Germinal center (tissue), 1 donor: ENCODE measurements at places on chromosomes 12 and 14.

- DNase-seq: peak; percentile 78
Observed at GRCh38 chr12:113070117-113070906, 13.8 kb downstream of the DTX1 start.

- no peak for DNase-seq
Observed at GRCh38 chr12:51666696-51667095, 75.7 kb downstream of the SCN8A start.

DNA sequence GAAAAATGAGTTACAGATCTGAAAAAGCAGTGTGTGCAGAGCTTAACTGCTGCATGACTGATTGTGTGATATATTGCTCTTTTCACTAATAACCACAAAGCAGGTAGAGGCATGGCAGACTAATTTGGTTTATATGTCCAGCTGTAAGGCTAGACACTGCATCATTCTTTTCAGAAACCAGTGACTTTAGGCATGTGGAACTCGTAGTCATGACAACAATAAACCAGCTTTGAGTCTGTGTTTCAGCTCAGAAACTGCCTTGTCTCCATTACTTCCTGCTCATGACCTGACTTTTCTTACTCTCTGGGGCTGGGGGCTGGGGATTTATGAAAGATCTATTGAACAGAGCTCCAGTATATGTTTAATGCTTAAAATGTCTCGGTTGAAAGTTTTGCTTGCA lies 146.8 kb upstream of the LRIG3 start:
- DNase-seq: no peak

DNA sequence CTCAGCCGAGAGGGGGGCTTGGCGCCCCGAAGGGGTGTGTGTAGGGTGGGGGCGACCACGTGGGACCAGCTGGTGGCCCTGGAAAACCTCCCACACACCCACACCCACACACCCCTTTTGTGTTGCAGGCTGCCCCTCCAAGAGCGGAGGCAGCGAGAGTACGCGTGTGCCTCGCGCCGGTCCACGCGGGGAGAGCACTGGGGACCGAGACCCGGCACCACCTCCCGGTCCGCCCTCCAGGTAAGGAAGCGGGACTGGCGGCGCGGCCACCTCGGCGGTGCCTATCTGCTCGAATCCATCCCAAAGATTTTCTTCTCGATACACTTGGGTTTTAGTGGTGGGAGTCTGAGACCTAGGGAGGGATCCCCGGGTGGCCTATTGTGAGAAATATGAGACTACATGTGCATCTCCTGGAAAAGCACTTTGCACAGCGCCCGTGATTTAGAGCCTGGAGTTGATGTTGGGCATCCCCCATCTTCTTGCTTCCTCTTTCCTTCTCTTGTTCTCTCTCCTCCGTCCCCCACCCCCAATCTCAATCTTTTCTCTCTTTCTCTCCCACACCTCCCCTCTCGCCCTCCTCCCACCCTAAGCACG lies 393 bp downstream of the SYT1 start:
- peak; percentile 2 for DNase-seq

GRCh38 chr12:2643576-2644135 lies 151.1 kb upstream of the FKBP4 start:
- no peak for DNase-seq

- no peak for DNase-seq
Observed at GRCh38 chr14:102826161-102826560, 48.9 kb downstream of the TRAF3 start.

- no peak for DNase-seq
Observed at GRCh38 chr12:120941846-120942405, 36.4 kb upstream of the HNF1A start.

- no peak for DNase-seq
Observed at GRCh38 chr12:12121061-12121460, 50.3 kb downstream of the BCL2L14 start.

GRCh38 chr12:101607894-101608293 lies 13.1 kb downstream of the MYBPC1 start:
- DNase-seq: no peak

DNA sequence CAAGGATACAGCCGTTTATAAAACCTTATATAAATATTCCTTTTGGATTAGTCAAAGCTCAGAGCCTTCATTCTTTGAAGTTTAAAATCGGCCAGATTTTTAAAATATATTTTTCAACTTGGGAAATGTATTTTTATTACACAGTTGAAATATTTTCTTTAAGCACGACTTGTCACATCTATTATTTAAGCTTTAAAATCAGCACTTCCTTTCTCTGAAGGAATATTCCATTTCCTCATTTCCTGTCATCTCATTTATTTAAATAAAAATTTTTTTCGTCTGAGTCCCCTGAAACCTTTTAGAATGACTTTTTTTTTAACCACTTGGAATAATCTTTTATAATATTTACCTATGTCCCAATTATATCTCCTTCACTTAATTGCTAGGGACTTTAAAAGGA lies 107.5 kb upstream of the PDE3A start:
- no peak for DNase-seq

GRCh38 chr14:101582294-101582693 lies 21.0 kb downstream of the DIO3 start:
- DNase-seq: no peak

DNA sequence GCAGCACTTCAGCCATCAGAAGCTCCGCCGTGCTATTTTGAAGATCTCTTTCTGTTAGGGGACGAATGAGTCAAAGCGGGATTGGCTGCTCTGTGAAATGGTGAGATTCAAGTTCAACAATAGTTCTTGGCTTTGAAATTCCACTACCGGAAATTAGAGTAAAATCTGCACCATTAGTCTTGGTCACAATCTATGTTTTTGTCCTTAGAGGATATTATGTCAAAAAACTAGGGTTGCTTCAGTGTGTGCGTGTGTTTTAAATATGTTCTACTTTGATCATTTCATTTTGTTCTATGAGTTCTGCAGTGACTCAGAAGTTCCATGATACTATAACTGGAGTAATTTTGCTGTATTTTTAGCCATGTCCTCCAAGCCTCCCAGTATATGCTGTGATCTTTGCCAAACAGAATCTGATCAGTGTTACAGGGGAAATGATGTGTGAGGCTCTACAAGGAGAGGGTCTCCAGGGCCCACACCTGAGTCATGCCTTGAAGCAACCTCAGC lies 22.6 kb downstream of the GPHB5 start:
- no peak for DNase-seq

DNA sequence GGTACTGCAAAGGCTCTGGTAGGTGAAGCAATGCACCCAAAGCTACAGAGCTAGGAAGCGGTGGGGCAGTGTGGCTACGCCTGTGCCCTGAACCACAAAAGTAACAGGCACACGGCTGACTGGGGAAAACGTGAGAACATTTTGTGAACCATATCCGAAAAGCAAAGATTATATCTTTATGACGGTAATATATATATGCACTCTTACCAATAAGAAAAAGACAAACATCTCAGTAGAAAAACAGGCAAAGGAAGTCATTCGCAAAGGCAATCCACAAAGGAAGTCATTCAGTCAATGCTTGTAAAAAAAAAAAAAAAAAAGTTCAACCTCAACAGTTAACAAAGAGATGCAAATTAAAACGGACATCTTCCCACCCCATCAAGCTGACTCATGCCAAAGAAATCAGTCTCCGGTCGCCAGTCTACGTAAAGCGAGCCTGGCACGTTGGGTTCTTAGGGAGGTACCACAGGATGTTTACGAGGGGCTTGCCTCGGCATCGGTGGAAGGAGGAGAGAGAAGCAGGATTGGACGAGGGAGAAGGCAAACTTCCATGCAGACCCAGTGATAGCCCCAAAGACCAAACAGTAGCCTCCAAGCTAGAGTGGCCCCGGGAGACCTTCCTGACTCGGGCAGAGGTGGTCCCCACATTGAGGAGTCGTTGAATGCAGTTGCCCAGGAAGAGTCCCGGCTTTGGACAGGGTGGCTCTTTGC lies 39.4 kb upstream of the PPP2R5C start:
- DNase-seq: peak; percentile 34

- DNase-seq: peak; percentile 75
Observed at GRCh38 chr12:32399370-32400113, at the start of gene FGD4. TSS of gene FGD4 (plus strand) at chr12:32399558.

DNA sequence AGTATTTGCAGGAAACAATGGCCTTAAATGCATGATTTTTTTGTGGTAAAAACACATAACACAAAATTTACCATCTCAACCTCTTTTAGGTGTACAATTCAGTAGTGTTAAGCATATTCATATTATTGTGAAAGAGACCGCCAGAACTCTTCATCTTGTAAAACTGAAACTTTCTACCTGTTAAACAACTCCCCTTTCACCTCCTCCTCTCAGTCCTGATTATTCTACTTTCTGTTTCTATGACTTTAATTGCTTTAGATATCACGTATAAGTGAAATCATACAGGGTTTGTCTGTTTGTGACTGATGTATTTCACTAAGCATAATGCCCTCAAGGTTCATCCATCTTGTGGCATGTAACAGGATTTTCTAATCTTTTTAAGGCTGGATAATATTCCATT lies 353.4 kb downstream of the ADAMTS20 start:
- DNase-seq: no peak

GRCh38 chr12:41521872-41522379 lies 333.8 kb downstream of the PDZRN4 start:
- peak; percentile 8 for DNase-seq

DNA sequence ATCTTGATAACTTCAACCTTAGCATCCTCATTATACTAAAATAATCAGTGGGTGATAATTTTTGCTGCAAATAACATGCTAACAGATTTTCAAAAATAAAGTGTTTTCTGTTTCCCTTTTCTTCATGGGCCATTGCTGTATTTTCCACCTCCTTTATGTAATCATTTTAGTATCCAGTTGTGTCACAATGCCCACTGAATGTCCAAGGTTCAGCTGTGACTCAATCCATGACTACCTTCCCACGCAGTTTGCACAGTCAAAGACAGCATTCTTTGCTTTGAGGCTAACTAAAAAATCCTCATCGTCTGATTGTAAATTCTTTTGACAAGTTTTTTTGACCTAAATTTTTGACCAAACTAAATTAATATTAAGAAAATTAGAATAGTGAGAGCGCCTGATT lies 474.1 kb downstream of the FLRT2 start:
- DNase-seq: no peak

GRCh38 chr12:24582954-24583601 lies 365.8 kb downstream of the BCAT1 start:
- no peak for DNase-seq

GRCh38 chr12:130253866-130254265 lies 83.8 kb upstream of the PIWIL1 start:
- DNase-seq: no peak

DNA sequence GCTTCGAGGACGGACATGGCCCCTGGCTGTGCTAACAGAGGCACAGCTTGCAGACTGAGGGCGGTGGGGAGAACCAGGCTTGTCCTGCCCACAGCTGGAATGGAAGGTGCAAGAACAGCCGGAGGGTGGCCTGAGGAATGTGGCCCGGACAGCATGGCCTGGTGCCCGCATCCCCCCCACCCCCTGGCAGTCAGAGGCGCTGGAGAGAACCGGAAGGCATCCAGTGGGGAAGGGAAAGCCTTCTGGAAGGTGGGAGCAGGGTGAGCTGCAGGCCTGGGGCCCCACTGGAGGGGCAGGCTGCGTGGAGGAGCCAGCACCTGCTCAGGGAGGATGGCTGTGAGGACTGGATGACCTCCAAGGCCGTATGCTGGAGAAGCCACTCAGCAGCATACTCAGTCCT lies 8.1 kb upstream of the CYP46A1 start:
- no peak for DNase-seq

DNA sequence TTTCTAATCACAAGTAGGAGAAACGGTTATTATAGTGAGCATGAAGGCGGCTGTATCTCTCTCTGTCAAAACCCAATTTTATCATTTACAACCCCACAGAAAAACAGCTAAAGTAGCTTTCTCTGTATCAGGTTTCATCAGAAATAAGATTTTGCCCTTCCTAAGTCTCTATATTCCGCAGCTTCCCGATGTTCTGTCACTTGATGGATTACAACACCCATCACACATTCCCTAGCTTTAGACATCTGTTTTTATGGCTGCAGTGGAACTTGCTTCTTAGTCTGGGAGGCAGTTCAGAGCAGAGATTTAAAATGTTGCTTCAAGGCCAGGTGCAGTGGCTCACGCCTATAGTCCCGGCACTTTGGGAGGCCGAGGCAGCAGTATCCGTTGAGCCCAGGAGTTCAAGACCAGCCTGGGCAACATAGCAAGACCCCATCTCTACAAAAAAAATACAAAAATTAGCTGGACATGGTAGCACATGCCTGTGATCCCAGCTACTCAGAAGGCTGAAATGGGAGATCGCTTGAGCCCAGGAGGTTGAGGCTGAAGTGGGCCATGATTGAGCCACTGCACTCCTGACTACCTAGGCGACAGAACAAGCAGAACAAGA lies 27.6 kb upstream of the FOXN3 start:
- no peak for DNase-seq

DNA sequence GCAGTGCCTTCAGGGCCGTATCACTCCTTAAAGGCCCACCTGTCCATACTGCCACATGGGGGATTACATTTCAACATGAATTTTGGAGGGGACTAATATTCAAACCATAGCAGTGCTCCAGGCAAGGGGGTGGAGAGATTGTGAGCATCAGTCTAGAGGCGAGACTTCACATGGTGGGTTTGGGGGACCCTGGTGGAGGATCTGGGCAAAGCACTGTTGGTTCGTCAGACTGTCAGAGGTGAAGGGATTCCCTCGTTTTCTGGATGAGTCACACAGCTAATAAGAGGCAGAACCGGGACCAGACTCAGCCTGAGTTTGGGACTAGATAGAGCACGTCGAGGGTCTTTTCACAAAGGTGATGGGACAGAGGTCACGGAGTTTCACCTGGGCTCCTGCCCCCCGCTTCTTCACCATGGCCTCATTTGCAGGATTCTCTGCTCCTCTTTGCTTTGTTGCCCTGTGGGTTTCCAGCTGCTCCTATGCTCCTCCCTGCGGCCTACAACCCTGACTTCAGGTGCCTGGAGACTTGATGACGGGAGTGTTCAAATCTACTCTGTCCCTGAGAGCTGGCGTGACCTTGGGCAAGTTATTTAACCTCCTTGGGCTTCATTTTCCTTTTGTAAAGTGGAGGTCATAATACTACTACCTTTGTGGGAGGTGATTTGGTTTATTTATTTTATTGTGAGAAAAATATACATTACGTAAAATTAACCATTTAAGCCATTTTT lies 41.5 kb downstream of the TEAD4 start:
- DNase-seq: no peak

GRCh38 chr12:83827860-83828259 lies 1084.7 kb downstream of the SLC6A15 start:
- DNase-seq: no peak

DNA sequence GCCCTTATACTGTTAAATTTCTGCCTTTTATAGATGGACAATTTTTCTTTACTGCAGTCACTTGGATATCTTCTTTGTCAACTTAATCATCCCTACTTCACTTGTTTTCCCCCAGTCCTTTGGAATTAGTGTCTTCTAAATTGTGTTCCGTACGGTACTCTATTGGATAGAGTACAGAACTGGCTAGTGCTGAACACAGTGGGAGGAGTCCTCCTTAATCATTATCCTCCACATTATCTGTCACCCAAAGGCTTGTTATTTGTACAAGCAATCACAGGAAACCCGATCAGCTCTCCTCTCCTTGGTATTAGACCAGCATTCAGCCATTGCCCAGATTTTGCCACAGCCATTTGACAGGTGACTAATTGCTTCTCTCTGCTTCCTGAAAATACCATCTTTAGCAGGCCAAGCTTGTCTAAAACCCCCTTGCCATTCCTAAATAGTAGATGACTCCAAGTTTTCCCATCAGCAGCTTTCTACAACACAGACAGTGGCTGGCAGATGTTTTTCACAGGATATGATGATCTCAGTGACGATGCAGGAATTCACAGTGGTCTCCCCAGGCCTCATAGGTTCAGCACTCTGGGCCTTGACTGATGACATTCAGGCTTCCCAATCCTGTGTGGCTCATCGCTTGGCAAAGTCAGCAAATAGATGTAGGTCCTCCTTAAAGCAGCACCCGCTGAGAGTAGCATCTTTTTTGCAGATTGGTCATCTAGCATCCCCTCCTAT lies 216.0 kb upstream of the RGS6 start:
- no peak for DNase-seq

GRCh38 chr14:61527325-61528100 lies 167.8 kb upstream of the HIF1A start:
- DNase-seq: no peak
